ENCODE measurements at places on chromosomes 13 and 19.
A peak's percentile ranks its signal among the peaks of the same experiment; 100 is the strongest.

- DNase-seq = no peak
Measured at GRCh38 chr13:47794963-47795362, 206.1 kb downstream of the SUCLA2 start.

DNA sequence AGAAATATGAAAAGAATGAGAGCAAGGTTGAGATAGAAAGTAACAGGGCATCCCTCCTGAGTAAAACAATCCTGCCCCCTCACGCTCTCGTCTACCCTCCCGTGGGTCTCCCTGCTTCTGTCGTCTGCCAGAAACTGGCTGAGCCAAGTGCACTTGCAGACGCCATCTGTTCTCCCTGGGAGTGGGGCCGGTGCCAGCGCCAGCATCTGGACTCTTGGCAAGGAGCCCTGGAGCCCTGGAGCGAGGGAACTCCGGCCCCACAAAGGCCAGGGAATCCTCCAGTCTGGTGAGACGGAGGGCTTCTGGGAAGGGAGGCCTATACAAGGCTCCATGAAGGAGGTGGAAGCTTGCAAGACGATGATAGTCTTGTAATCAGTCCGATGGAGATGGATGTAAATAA lies 2.3 kb upstream of the TMEM91 start:
- peak; percentile 96 for DNase-seq

GRCh38 chr19:5594521-5594950 lies 26.8 kb upstream of the TINCR start:
- no peak for DNase-seq

DNA sequence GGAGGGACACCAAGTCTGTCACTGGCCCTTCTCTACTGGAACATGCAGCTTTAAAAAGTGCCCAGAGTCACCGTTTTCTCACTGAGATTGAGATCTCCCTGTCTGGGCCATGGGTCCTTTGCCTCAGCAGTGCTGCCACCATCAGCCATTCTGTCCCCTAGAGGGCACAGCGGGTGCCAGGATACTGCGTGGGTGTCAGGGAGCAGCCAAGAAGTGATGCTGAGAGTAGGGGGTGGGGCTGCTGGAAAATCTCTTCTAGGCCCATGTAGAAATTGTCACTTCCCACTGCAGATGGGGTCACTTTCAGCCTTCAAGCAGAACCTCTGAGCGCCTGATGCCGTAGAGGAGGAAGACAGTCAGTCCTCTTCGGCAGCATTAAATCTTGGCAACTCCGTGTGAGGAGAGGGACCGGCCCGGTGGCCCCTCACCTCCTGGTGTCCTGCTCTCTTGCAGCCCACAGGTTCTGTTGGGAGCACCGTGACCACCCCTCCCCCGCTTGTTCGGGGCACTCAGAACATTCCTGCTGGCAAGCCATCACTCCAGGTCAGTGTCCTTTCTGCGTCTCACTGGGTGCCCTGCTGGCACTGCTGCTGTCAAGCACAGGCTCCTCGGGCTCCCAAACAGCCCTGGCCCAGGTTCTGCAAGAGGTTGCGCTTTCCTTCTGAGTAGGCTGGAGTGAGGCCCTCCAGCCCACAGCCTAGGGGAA lies 21.4 kb downstream of the TSSK6 start:
- DNase-seq = no peak

GRCh38 chr13:40605573-40605972 lies 60.9 kb downstream of the FOXO1 start:
- DNase-seq = no peak

All from astrocyte of the spinal cord (primary cell).